ENCODE measurements at places on chromosomes 5 and 9.

DNA sequence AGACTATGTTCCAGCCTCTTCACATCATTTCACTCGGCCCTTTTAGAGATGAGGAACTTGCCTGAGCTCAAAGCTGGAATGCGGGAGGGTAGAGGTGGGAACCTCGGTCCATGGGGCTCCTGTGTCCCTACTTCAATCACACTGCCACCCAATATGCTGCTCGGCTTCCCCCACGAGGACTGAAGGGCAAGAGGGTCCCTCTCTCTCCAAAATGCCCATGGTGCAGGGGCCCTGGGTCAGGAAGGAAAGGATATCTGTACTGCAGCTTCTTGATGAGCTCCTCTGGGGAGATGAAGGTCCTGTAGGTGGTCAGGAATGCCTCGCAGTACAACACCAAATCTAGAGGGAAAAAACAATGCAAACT is 46.5 kb downstream of the PRRT1B start:
- no peak for DNase-seq

DNA sequence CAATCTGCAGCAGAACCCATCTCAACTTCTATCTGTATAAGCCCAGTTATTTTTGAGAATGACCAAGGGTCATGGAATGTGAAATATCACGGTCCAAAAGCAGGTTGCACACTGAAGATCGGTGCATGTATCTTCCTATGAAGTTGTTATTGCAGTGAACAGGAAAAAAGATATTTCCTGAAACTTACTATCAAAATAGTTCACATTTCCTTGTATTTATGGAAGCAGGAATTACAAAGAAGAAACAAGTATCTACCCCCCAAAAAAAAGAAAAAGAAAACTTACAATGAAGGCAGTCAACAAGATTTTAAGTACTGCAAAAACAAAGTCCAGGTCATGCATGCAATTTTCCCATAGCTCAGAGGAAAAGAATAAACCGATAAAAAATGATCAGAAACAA is 70.0 kb downstream of the MPDZ start:
- DNase-seq, result no peak

- DNase-seq, result no peak
Observed at GRCh38 chr9:101966691-101967090, 228.2 kb upstream of the GRIN3A start.

DNA sequence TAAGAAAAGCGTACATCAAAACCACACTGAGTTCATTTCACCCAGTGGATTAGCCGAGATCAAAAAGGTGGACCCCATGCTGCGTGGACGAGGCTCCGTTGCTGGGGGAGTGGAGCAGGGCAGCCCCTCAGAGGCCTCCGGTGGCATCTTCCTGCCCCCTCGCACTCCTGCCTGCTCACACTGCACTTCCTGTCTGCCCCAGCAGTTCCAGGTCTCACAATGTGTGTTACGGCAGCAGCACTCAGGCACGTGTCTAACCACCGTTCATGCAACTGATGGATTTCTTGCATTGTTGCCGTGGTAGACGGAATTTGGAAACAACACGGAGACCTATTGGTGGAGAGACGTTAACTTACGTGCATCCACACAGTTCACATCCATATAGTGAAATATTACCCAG is 196.6 kb upstream of the OTULINL start:
- no peak for DNase-seq

DNA sequence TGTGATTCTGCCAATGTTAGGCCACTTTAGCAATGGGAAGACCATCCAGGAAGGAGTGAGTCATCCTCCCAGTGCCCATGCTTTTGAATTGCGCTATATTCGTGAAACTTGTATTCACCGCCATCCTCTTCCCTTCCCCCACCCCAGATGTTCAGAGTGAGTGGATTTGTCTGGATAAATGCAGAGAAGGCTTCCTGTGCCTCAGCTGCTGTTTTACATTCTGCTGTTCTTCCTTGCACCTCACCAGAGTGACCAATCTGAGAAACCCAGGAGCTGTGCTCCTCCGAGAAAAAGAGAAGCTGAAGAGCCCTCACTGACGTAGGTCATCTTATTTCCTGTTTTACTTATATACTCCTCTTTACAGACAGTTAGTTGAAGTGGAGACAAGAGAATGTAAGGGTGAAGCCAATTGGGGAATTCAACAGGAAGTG is 24.6 kb upstream of the SVEP1 start:
- DNase-seq, result no peak

DNA sequence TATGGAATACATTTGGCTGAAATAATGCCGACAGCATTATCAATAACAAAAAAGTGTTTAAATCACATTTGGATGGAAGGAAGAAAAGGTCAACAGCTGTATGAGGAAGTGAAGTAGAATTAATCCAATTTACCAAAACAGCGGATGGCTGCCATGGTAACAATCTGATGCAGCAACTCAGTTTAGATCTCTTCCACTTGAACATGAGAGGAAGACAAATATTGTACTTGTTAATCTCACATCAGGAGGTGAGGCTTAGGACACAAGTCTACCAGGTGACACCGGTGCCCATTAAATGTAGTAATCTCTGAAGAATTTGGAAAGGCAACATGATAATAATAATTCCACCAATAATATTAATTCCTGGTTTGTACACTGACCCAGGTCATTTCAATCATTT is 2.4 kb downstream of the RASEF start:
- no peak for DNase-seq

DNA sequence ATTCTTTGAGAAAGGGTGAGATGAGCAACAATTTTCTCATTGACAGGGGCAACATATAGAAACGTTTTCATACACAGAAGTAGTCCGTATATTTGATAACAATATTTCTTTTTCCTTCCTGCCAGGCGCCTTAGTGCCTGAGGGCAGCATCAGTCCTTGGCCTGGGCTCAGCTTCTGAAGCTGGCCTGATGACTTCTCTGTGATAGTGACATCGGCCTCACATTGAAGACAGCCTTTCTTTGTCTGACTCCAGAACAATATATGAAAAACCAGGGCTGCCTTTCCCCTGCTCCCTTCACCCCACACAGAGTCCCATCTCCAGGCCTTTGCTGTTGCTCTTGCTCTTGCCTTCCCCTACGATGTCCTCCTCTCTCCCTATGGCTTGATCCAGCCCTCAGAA is 24.1 kb upstream of the TCOF1 start:
- no peak for DNase-seq

- DNase-seq, result no peak
Observed at GRCh38 chr5:172111852-172112225, 76.2 kb downstream of the STK10 start.
